ENCODE measurements at places on chromosomes 5 and 9.

DNA sequence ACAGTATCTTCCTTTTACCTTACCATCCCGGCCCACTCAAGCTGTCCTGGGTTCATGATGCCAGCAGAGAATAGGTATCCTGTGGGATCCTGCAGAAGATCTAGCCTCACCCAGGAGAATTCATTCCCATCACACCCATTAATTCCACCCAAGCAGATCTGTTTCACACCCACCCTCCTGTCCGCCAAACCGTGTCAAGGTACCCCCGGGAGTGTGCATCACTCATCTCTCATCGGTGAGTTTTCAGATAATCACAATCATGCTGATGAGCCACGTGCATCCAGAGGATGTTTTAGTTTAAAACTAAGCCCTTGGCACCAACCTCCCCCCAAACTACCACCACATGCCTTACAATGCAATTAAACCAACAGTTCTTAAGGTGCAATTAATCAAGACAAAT is 18.8 kb downstream of the ANKH start:
- no peak for DNase-seq

DNA sequence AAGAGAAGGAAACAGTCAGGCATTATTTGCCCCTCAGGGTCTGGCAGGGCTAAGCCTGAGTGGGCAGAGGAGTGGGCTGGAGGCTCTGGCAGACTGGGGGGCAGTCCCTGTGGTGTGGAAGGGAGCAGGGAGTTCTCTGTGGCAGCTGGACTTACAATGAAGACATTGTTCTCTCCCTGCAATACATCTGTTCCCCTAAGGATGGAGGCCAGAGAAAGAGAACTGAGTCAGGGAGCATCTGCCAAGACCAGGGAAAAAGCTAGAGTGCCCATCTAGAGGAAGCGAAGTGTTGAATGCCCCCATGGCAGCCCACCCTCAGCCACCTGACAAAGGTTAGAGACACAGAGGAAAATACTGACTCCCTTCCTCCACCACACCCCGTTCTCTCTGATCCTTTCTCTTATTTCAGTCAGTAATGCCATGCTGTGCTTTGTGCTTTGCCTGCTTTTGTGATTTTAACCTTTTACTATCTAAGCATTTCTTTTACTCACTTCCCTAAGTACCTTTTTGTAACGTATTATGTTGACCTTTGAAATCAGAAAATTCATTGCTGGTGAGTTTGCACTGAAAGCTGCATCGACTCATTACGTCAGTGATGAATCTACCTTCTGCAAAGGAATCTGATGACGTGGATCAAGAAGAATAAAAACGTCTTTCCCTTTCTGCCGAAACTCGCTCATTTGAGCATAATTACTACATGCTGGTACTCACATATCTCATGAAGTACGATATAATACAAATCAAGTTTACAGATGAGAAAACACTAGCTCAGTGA is 76.0 kb downstream of the ACTL7B start:
- no peak for DNase-seq

- no peak for DNase-seq
Measured at GRCh38 chr5:158886086-158886485, 213.6 kb downstream of the EBF1 start.

GRCh38 chr9:83431101-83432060 is 106.8 kb downstream of the FRMD3 start:
- no peak for DNase-seq

GRCh38 chr5:61182449-61182848 is 20.2 kb upstream of the SMIM15 start:
- no peak for DNase-seq
